Adipocyte (in vitro differentiated cells): ENCODE measurements at places on chromosomes 2 and 18.
A peak's percentile ranks its signal among the peaks of the same experiment; 100 is the strongest.

GRCh38 chr18:79197531-79197930 lies 128.3 kb downstream of the ATP9B start:
- no peak for DNase-seq

DNA sequence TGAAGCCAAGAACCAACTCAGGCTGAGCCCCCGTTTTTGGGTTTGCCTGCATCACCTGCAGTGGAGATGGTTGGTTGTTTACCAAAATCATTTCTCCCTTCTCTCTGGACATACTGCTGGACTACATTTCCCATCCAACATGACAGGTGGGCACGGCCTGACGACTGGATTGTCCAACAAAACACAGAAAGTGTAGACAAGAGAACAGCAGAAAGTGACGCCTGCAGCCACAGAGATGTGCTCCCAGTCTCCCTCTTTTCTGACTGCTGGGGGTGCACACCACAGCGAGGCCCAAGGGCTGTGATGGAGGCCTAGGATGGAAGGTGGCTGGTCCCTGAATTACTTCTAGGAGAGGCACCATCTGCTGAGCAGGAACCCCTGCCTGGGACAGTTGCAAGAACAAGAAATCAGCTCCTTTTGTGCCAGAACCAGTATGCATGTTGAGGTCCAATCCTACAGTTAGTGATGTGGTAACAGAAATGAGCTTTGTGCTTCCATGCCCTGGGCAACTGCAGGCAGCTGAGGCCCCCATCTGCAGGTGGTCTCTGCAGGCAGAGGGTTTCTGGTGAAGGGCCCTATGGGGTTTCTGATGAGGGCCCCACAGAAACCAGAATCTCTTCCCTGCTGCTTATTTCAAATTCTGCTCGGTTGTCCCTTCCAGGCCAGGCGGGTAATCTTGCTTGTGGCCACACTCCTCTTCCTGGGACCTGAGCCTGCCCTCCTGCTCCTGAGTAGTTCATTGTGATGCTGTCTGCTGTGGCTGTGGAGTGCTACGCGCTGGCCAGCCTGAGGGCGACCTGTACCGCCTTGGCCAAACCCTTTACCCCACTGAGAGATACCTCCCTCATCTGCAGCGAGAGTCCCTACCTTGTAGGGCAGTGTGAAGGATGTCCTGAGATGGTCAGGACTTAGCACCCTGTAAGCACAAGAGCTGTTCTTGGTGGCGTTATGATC lies 168.3 kb downstream of the ASB1 start:
- DNase-seq, result no peak

DNA sequence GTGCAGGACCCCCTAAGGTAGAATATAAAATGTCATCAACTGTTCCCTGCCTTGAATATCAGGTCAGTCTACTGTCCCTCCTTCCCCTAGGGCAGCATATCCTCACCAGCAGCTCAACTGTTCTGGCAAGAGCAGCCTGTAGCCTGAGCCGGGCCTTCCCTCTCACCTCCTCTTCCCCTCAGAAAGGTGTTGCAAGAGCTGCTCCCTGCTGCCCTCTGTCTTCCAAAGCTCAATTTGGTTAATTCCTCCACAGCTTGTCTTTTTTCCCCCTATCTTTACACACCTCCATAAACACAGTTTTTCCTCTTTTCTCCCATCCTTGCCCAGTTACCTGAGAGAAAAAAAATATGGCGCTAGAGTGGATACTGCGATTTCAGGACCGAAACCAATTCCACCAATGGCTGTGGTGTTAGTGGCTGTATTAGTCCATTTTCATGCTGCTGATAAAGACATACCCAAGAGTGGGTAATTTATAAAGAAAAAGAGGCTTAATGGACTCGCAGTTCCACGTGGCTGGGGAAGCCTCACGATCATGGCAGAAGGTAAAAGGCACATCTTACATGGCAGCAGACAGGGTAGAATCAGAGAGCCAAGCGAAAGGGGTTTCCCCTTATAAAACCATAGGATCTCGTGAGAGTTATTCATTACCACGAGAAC lies 184.7 kb downstream of the MREG start:
- DNase-seq, result peak; percentile 77

GRCh38 chr2:191023235-191023679 lies 9.3 kb upstream of the STAT1 start:
- DNase-seq, result no peak

DNA sequence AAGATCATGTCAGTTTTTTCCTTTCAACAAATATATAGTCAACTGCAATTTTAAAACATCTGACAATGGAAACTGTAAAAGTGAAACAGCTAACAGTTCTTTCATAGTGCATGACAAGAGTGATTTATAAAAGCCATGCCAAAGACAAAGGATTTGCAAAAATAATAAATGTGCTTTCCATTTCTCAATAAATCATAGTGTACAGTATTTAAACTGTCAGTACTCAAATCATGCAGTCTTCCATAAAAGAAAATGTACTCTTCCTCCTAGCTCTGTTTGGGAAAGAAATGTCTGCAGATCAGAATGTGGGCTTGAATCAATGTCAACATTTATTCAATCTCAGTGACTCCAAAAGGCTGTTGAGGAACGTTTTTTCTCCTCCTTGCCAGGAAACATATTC lies 131.7 kb upstream of the PDE1A start:
- DNase-seq, result no peak

GRCh38 chr18:2572171-2572569 lies 813 bp downstream of the NDC80 start:
- peak; percentile 3 for DNase-seq

DNA sequence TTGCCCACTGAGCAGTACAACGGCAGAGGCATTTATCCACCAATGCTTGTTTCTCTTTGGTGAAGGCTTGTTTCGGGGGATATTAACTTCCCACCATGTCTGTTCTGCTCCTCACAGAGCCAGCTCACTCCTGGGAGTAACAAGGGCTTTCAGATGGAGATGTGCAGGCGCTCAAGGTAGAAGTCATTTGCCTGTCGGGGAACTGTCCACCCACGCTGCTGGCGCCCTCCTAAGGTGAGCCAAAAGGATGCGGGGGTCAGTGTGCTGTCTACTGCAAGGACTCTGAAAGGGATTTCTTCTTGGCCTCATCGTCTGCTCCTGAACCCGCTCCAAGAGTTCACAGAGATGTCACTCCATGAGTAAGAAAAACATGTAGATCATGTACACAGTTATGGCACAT lies 57.0 kb upstream of the CYRIA start:
- DNase-seq, result no peak

DNA sequence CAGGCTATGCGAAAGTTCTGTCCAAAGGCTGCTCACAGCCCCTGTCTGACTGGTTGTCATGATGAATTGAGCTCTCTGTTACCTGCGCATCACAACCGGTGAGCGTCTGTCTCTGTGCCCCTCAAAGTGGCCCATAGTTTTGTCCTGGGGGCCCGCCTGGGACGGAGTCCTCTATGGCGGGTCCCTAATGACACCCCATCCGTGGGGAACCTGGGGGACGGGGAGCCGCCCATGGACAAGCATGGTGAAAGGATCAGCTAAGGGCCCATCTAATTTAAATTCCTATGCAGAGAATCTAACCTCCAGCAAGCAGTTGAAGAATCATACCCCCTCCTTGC lies 473 bp downstream of the ELMOD3 start:
- DNase-seq, result peak; percentile 17

DNA sequence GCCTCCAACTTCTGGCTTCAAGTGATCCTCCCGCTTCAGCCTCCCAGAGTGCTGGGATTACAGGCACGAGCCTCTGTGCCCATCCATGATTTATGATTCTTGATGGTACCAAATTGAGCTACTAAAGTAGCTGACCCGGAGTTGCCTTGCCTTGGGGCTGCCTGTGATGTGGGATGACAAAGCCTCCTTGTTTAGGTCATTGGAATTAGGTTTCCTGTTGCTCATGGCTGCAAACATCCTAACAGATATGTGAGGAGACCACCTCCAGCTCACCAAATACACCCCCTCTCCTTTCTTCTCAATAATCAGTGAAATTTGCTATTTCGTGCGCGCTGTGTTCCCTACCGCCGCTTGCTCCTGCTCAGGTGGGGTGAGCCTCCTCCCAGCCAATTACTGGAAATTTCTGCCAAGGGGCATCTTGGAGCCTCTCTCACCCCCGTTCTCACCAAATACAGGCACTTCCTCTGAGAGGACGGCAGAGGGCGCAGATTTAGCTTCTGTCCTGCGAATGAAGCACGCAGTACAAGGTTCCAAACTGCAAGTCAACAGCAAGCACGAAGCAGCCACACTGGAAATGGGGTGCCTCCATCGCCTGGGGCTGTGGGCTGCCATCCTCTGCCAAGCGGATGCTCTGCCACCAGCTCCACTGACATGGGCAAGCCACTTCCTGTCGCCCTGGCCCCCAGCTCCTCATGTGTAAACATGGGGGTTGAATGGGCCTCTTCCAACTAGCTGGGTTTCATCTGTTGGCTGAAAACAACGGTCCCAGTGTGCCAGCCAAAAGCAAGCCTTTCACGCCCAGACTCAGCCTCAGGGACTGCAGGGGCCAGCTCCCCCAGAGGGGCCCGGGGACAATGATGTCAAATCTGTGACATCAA lies 71.7 kb downstream of the NCAPH start:
- peak; percentile 88 for DNase-seq

DNA sequence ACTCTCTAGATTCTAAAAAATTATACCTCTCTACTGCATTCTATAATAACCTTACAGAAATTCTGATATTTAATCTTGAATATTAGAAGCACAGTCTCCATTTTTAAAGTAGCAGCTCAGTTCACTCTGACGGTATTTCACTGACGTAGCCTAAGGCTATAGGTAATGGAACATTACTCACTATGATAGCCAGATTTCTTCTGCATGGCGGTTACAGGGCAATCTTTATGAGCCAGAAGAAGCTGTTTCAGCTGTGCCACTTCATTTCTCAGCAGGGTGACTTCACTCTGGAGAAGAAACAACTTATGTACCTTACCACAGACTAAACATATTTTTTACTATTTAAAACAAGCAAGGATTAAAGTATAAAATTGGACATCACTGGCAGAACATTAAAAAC lies 75.3 kb upstream of the CHN1 start:
- no peak for DNase-seq

- DNase-seq, result peak; percentile 7
These were observed 57.8 kb upstream of the KIF5C start for GRCh38 chr2:148817210-148817708.

DNA sequence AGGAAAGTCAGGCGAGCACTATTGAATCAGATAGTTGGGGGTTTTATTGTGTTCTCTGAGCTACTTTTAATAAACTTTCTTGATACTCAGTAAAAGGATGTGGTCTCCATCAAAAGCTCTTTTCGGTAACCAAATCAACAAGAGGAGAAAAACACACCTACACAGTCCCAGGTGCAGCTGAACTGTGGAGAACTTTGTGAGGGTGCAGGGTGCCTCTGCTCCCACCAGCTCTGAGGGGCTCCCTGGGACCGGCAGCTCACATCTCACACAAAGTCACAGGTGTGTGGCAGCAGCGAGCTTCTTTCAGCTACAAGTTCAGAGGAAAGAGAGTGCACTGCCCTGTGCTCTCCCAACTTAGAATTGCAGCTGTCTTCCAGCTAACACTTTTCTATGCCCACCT lies 650.4 kb downstream of the RNF144A start:
- no peak for DNase-seq

DNA sequence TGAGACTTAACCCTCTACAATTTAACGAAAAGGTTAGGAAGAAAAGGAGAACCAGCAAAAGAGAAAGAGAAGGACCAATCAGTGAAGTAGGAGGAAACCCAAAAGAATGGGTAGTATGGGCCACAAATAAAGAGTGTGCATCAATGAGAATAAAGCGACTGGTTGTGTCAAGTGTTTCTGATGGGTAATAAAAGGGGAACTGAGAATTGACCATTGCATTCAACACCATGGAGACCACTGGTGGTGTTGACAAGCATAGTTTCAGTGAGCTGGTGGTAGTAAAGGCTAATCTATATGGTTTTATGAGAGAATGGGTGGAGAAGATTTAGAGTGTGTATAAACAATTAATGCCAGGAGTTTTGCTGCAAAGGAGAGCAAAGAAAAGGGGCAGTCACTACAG lies 75.4 kb downstream of the CSRNP3 start:
- DNase-seq, result no peak

- DNase-seq, result no peak
These were observed 57.0 kb upstream of the TXNDC2 start for GRCh38 chr18:9828506-9829396.

DNA sequence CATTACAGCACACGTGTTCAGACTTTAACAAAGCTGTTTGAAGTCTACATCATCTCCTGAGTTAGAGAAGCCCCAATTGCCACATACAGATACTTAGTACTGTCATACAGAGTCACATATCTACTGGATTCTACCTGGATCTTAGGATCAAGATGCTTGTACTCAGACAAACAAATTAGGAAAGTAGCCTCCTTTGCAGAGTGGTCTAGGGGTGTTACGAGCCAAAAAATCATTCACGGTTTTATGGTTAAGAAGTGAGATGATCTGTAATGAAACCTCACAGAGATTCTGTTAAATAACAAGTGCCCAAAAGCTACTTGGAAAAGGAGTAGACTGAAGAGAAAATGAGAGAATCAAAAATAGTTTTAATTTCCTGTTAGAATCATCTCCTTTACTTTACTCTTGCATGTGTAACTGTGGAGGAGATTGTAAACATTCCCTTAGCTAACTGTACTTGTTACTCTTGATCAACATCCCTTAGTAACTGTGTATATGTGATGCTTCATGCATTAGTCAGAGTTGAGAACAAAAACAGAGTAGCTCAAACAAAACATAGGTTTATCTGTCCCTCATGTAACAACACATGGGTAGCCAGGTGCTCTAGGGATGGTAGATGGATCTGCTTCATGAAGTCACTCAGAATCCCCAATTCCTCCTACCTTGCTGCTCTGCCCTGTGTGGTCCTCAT lies 16.4 kb upstream of the IL1RL1 start:
- no peak for DNase-seq

DNA sequence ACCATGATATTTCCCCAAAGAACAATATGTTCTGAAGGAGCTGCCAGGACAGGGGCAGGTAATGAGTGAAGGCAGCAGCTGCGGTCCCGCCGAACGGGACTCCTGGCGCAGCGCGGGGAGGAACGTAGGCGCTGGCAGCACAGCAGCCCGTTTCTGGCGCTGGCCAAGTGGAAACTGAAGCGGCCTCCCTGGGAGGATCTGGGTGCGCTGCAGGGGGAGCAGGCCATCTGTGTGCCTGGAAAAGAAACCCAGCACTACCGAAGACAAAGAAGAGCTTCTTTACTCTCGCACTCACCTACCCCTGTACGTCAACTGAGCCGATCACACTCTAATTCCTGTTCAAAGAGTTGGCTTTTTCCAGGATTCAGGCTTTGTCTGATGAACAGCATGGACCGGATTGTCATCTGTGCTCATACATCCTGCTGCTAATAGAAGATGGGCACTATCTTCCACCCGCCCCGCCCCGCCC lies 11.8 kb downstream of the G6PC2 start:
- peak; percentile 70 for DNase-seq

- DNase-seq, result peak; percentile 66
These were observed 29.5 kb upstream of the ITGB6 start for GRCh38 chr2:160229591-160229990.
